GM10248 (cell line): ENCODE measurements at places on chromosomes 6 and 20.

DNA sequence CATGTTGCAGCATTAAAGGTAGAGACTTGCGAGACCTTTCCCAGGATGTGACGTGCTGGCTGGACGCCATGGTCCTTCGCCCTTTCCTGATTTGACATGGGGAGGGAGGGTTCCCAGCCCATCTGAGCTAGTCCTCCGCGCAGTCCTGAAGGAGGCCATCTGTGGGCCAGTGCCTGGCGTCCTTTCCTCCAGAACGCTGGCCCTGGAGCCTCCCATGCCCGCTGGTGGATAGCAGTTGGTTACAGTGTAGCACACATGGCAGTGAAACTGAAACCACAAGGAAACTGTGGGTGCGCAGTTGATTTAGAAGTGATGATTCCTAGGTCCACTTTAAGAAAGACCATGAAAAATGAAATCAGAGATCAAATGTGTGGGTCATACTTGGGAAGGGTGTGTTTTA is 193.7 kb downstream of the CDH4 start:
- no peak for DNase-seq

GRCh38 chr6:15287670-15288375 is 42.0 kb downstream of the JARID2 start:
- DNase-seq, result peak; percentile 78

DNA sequence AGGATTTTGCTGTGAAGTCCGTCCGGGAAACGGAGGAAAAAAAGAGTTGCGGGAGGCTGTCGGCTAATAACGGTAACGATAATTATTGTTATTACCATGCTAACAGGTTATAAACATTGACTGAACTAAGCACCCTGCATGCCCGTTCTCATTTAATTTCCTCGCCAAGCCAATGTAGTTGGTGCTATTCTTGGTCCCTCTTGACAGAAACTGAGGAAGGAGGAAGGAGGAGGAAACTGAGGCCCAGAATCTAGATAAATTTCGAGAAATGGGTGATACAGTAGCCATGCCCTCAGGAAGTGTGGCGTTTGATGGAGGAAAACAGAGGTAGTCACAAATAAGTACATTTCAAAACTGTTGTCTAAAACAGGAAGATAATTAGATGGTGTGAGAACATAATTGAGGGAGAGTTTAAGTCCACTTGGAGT is 474 bp downstream of the TPX2 start:
- DNase-seq, result no peak

- DNase-seq, result no peak
Measured at GRCh38 chr20:59817406-59817805, 116.0 kb downstream of the SYCP2 start.

GRCh38 chr6:70547905-70548304 is 18.8 kb upstream of the SDHAF4 start:
- no peak for DNase-seq

DNA sequence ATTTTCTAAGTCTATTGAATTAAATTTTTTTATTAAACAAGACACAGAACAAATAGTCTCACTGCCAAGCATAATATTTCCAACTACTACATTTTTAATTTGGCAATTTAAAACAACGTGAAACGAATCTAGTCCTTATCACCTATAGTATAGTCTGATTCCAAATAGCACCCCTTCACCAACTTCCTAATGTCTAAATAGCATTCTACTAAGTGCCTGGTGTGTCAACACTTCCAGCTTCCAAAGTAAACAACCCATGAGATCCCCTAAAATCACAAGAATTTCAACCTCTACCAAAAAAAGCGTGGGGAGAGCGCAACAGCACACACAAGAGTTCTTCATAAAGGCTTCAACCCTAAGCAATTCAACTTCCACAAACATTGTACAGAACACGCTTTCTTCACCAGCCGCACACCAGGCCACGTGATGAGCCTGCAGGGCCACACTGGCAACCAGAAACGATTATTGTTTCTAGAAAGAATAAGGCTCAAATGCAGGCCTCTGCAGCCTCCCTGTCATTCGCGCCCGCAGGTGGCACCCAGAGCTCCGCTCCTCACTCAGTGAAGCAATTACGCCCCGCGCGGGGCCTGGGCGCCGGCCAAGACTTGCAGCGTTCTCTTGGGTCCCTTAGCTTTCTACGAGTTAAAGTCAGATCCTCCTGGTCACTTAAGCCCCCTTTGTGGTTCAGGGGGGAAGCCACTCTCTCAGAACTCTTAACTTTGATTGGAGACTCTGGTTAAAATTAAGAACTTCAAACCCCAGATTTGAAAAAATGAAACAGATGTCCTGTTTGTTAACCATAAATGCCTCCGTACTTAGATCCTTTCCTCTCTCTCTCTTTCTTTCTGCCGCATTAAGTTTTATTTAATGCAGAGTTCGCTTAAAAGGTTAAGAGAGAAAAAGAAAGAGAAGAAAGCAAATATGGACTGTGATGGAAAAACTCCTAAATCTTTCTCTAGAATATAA is 18.3 kb downstream of the SIM1 start:
- no peak for DNase-seq

- no peak for DNase-seq
Measured at GRCh38 chr20:58598211-58599015, 52.7 kb upstream of the STX16 start.

DNA sequence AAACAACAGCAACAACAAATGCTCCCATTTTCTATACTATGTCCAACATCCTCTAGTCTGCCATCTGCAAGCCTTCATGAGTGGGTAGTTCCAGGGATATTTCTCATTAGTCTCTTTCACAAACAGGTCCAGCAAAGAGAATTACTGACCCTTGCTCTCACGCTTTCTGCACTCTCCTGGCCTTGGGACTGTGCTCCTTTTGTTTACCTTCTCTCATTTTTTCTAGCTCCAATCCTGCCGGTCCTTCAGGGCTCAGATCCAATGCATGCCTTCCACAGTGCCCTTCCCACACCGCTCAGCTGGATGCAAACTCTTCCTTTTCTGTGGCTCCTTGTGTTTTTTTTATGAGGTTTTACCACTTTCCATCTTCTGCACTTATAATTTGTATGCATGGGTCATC is 47.2 kb downstream of the ADTRP start:
- no peak for DNase-seq

DNA sequence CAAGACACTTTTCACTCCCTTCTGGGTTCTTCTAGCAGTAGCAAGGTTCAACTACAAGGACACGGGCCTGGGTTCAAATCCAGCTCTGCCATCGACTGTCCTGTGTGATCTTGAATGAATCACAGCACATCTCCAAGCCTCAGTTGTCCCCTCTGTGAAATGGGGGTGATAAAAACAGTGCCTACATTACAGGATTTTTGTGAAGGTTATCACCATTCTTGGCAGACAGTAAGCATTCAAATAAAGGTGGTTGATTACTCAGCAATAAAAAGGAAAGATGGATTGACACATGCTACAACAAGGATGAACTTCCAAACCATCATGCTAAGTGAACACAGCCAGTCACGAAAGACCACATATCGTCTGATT is 6.6 kb upstream of the TGM2 start:
- no peak for DNase-seq

DNA sequence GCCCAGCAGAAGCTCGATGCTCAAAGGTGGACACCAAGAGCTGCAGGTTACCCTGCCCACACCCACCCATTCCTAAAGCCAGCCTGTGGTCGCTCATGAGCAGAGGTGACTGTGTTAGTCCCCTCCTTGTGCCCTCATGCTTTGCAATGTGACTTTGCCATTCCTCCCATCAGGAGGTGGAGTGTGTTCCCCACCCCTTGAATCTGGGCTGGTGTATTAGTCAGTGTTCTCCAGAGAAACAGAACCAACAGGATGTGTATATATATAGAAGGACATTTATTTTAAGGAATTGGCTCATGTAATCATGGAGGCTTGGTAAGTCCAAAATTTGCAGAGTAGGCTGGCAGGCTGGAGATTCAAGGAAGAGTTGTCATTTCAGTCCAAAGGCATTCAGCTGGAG is 54.4 kb upstream of the RNF24 start:
- no peak for DNase-seq

DNA sequence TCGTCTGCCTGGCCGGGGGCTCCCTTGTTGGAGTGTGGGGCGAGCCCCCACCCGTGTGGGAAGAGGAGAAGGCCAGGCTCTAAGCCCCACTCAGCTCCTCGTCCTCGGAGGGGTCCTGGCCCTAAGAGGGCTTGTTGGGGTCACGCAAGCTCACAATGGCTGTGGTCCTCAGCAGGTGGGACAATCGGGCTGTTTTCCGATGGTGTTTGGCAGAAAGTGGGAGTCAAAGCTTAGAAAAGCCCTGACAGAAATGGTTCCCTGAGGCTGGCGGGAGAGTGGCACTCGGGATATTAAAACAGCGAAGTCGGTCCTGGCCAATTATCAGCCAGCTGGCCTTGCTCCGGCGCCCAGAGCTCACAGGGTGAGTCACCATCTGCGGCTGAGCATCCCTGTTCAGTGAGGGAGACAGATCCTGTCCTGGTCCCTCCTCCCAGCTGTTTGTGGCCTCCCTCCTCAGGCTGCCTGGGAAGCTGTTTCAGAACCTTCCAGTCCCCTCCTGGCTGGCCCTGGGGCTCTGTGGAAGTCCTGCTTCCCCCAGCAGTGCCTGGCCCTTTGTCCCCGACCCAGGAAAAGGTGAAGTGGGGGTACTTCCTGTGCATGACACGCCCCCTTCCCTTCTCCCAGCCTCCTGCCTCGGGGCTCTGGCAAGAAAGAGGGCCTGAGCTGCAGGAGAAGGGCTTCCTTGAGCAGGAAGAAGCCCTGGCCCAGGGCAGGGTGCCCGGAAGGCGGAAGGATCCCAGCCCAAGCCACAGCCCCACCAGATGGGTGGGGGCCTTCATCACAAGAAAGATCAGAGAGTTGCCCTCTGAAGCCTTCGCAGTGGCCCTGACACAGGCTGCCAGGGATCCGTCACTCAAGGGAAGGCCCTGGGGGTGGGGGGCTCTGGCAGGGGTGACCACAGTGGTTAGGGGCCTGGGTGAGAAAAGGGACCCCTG is 53.6 kb upstream of the BHLHE23 start:
- DNase-seq, result no peak

GRCh38 chr6:44649365-44650025 is 262.0 kb downstream of the CDC5L start:
- no peak for DNase-seq

- no peak for DNase-seq
Measured at GRCh38 chr6:14732226-14732843, 513.5 kb upstream of the JARID2 start.

DNA sequence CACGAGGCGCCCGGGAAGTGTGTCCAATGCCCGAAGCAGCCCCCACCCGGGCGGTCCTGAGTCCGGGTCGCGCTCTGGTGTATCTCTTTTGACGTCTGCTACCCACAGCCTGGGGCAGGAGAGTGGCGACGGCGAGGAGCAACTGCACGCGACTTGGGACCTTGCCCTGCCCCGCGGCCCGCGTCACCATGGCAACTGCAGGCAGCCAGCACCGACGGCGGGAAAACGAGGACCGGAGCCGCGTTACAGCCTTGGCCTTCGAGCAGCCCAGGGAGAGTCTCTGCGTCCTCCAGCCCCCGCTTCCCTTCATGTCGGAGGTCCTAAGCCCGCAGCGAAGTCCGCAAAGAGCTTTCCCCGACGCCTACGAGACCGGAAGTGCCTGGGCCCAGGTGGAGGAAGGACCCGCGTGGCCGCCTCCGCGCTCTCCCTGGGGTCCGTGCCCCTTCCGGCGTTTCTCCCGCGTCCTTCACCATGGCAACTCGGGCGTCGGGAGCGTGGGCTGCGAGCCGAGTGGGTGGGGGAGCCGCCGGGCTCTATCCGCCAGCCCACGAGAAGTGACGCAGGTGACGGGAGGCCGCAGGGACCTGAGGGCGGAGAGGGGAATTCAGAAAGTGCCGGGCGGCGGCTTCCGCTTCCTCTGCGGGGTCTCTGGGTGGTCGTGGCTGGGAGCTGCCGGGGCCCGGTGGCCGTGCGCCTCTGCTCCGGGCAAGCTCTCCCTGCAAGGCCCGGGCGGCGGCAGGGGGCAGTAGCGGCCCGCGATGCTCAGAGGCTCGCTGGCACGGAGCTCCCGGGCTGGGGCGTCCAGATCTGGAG is 88.6 kb upstream of the TGM3 start:
- DNase-seq, result peak; percentile 86

- DNase-seq, result no peak
Measured at GRCh38 chr6:1916334-1917070, 306.8 kb downstream of the FOXC1 start.

DNA sequence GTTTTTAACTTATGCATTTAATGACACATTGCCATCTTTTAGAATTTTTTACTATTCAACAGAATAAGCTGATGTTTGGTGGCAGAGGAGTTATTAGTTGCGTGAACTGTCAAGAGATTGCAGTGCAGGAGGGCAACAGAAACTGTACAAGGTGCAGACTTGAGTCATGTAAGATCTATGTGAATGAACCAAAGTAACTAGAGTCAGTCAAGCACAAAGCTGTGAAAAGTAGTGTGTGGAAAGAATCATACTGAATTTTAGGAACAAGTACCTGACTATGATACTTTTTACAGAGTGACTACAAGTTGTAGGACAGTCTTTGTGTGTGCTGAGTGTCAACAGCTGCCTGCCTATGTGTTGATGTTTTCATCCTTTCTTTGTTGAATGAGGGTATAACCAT is 2.7 kb upstream of the C6orf163 start:
- DNase-seq, result peak; percentile 30

DNA sequence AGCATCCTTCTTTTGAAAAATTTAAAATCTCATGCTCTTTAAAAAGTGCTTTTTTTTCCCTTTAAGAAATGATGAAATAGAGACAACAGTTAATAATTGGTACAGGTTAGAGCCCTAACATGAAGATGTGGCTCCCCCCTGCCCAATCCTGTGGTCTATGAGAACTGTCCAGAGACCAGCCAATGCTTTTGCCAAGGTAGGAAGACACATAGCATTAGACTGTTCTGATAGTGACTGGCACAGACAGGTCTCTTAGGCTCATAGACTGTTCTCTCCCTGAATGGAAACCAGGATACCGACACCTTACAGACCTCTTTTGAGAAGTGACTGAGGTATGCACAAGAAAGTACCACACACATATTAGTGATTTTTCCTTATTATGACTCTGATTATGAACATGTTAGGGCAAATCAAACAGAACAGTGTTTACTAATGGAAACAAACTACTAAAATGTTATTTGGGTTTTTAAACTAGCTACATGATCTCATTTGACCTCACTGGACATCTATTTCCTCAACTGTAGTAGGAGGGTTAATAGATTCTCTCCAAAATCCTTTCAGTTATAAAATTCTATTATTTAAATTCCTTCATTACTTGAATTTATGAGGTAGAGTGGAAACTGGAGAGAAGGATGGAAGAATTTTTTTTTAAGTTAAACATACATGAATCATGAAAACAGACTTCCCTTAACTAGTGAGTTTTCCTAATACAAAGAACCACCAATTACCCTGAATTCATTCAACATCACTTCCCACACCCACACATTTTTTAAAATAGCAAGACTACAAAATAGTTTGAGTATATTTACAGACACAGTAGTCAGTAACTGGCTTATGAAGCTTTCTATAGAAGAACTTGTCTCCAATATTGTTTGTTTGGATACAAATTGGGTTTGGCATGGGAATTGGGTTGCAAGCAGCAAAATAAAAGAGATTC is 120.4 kb downstream of the OGFRL1 start:
- no peak for DNase-seq

- no peak for DNase-seq
Measured at GRCh38 chr6:151948002-151948743, 140.7 kb downstream of the ESR1 start.
